ENCODE measurements at places on chromosomes 3 and 15.
A peak's percentile ranks its signal among the peaks of the same experiment; 100 is the strongest.

GRCh38 chr3:47578691-47579632, at the start of gene CSPG5:
TSS of gene CSPG5 (minus strand) at chr3:47578865. CDS start at chr3:47578693, 172 bp downstream.
- DNase-seq, result peak; percentile 70

DNA sequence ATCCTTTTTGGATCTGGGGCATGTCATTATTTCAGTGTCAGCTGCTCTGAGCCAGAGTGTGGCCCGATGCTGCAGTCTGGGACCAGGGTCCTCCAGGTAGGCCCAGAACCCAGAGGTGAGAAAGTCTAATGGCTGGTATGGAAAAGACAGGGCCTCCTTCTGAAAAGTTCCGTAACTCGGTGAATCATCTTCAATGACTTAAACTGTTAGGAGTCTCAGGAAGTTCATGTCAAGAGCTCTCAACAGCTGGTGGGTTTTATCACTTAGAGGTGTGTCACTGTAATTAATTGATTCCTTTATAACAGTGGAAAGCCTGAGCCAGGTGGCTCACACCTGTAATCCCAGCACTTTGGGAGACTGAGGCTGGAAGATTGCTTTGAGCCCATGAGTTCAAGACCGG, 28.5 kb upstream of the PDE8A start:
- DNase-seq, result no peak

- no peak for DNase-seq
Measured at GRCh38 chr3:50164984-50165909, 10.1 kb downstream of the SEMA3F start.

DNA sequence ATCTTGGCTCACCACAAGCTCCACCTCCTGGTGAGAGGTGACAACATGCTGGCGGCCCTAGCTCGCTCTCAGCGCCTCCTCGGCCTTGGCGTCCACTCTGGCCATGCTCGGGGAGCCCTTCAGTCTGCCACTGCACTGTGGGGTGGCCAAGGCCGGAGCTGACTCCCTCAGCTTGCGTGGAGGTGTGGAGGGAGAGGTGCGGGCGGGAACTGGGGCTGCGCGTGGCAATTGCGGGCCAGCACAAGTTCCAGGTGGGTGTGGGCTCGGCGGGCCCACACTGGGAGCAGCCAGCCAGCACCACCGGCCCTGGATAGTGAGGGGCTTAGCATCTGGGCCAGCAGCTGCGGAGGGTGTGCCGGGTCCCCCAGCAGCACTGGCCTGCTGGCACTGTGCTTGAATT, 275.7 kb upstream of the P2RY1 start:
- DNase-seq, result no peak

DNA sequence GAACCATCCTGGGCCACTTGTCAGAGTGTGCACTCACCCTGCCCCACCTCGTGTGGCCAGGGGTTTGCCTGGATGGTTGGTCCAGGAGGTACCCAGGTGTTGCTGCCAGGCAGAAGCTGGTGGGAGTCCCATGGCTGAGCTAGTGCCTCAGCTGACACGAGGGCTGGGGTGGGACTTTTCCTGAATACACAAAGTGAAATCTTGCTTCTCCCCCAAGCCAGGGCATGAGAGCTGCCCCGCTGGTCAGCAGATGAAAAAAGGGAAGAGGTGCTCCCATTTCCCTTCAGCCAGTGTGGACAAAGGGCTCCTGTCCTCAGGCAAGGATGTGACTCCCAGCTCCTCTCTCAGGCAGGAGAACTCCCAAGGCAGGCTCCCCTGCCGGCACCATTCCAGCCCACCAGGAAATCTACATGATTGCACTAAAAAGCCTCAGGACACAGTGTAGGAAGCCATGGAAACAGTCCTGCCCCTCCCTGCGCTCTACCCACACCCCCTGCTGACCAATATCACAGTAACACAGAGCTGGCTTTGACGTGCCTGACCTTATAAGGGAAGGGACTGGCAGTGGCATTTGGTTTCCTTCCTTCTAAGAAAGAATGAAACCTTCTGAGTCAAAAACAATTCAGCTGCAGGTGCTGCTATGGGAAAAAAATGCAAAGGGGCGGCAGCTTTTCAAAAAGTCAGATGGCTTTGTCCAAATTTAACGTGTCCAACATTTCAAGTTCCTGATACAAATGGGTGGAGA, 33.9 kb downstream of the MYO5C start:
- DNase-seq, result peak; percentile 79

GRCh38 chr3:129961141-129961541, 13.4 kb upstream of the TRH start:
- DNase-seq, result no peak

DNA sequence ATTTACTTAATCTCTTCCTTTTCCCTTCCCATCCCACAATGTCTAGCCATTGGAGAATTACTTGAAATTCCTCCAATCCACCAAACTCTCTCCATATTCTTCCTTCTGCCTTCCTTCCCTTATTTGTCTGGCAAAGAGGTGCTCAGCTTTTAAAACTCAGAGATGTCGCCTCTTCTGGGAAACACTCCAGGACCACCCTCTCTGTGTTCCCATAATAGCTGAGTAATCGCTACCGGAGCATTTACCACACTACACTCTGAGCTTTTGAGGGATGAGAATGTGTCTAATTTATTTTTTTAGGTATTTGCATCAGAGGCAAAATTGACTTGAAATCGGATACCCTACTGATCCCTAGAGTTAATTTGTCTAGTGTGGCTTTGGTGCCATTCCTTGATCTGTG, 245.7 kb upstream of the TPRG1 start:
- no peak for DNase-seq

Measured in activated CD8-positive, alpha-beta memory T cell treated with anti-CD3 and anti-CD28 coated beads, Interleukin-2, amount 50 U/mL, for 48 hours (primary cell).